Bone marrow (tissue), 2 donors: ENCODE measurements at places on chromosomes 2 and 18.

DNA sequence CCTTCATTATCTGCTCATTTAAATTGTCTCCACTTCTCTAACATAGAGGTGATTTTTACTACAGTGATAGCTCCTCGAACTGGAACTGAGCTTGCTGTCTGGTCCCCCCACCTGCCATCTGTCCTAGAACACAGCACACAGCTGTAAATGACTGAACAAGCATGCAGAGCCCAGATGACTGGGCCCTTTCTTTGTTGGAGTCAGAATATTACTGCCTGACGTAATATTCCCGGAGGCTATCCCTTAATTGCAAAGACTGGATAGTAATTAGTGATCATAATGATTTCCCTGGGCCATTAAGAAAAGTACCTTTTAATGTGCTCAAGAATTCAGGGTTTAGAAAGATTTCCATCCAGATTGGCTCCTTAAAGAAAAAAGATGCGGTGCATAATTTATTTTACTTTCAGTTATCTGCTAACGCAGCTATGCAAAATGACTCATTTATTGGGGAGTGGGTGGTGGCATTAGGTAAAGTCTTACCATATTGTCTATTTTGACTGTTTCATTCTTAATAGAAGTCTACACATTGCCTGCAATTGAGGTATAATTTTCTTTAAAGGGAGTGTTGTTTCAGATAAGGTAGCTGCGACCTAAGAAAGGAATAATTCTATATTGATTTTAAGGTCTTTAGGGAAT is 84.4 kb downstream of the MAP4K4 start:
- no peak for DNase-seq

DNA sequence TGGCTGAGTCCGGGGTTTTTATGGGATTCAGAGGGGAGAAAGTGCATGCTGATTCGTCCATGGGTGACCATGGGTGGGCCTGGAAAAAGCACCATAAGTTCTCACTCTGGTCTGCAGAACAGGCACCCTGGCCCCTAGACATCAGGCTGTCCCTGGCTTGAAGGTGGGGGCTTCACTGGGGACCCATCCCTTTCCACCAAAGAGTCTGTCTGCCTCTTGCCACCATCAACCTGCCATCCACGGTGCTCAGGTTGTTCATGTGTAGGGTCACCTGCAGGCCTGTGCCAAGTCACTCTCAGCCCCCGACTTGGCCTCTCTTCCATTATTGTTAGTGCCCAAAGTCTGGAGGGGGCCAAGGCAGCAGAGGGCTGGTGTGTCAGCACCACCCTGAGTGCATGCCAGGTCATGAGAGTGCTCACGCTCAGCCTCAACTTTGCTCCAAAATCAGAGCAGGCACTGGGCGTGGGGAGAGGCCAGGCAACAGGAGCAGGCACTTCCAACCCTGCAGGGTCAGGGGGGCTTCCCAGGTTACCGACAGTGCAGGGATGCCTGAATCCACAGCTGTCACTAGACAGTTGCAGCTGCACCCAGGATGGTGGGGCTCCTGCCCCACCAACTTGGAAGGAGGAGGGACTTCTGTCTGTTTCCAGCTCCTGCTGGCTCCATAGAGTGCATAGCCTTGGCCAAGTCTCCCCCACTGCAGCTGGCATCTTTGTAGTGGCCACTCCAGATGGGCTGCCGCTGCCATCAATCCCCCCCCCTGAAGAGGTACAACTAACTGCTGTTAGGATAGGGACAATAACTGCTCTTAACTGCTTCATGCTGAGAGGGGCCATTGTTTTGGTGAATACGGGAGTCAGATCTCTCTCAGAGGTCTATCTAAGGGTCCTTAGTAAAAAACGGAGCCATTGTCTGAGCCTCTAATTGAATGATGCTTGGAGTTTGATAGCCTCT is 209.3 kb downstream of the AKAIN1 start:
- DNase-seq: no peak

DNA sequence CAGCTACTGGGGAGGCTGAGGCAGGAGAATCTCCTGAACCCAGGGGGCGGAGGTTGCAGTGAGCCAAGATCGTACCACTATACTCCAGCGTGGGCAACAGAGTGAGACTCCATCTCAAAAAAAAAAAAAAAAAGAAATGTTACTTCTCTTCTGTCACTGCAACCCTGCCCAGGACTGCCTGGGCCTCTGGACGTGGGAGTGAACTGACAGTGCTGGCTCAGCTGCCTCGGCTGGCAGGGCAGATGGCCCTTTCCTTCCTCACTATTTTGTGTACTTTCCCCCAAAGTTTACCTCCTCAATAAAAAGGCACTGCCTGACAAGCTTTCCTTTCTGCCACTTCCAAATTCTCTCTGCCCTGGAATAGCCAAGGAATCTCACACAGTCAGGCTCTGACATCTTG is 12.5 kb upstream of the GPR155 start:
- no peak for DNase-seq

GRCh38 chr18:2978661-2979106 is 34.3 kb downstream of the LPIN2 start:
- DNase-seq: no peak

GRCh38 chr2:188628989-188629752 is 337.5 kb downstream of the GULP1 start:
- no peak for DNase-seq

DNA sequence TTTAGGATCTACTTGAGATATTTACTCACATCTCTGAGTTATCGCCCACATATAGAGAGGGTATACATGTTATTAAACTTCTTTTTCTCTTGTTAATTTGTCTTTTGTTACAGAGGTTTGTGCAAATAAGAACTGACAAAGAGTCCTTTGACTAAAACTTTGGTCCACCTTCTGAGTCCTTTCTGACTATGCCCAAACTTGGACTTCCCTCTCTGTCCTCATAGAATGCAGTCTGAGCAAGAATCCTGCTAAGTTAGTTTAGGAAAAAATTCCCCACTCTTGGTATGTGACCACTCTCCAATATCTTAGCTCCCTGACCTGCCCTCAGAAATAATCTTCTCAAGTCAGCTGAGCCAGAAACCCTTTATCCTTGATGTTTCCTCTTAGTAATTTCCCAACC is 257.5 kb upstream of the REG3G start:
- DNase-seq: no peak

DNA sequence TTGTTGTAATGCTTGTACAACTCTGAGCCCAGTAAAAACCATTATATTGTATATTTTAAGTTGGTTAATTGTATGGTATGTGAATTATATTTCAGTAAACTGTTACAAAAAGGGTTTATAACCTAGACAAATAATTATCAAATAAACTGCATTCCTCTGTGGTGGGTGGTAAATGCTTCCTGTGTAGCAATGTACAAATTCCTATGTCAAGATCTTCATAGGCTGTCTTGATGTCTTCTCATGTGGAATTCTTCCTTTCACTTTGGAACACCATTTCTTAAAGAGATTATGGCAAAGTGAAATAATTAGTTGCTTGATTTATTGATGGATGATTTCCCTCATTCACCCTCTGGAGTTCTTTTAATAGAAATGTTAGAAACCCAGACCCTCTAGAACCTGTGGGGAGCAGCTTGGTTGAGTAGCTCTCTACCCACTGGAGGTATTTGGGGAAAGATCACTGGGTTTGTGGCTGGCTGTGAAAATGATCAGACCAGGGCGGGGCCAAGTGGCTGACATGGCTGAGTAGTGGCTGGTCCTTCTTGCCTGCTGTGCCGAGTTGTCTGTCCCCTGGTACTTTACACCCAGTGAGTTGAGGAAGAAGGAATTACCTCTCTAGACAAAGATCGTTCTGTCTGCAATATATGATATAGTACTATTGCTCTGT is 22.4 kb upstream of the MGAT5 start:
- no peak for DNase-seq

DNA sequence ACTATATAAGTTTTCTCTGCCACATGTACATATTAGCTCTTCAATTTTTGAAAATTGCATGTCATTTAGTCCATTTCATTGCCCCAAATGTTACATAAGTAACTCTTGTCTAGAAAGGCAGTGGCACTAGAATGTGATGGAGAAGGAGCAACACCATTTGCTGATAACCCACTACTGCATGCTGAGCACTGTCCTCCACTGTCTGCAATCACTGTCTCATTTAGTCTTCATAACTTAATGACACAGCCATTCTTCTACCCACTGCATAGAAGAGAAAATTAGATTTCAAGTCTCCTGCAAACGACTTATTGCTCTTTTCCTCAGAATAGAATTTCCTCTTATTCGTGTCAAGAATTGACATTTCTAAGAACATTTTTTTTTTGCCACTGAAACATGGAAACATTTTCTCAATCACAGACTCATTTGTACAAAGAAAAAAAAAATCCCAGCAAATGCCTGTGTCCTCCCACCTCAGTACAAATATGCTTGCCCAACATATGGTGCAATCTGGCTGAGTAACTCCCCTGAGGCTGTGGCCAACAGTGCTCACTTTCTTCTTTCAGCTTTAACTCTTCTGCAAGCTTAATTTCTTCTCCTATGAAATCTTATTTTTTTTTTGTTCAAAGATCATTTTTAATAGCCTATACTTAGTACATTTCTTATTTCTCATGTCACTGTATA is 768.6 kb upstream of the HS6ST1 start:
- no peak for DNase-seq

- no peak for DNase-seq
Observed at GRCh38 chr2:240203031-240203787, 62.8 kb upstream of the OTOS start.

DNA sequence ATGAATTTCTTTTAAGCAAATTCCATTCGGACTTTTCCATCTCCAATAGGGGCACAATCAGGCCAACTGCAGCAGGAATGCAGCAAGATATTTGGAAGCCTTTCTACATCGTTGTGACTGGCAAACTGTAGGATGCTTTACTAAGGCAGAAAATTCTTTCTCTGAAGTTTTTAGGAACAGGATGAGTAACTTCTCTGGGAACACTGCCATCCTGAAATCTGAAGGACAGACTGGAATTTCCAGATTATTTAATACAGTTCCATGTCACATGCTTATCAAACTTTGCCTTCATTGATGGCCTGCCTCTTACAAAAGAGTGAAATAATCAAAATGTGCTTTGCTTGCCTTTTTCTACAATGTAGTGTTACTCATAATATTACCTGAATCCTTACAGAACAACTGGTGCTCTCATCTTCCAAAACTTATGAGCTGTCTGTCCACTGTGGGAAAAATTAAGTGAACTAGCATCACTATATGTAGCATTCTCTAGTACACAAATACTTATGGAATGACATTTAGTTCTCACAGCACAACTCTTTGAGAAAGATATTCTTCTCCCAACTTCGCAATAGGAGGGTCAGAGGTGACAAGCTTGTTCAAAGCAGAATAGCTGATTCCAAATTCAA is 32.0 kb upstream of the MAP2 start:
- no peak for DNase-seq

DNA sequence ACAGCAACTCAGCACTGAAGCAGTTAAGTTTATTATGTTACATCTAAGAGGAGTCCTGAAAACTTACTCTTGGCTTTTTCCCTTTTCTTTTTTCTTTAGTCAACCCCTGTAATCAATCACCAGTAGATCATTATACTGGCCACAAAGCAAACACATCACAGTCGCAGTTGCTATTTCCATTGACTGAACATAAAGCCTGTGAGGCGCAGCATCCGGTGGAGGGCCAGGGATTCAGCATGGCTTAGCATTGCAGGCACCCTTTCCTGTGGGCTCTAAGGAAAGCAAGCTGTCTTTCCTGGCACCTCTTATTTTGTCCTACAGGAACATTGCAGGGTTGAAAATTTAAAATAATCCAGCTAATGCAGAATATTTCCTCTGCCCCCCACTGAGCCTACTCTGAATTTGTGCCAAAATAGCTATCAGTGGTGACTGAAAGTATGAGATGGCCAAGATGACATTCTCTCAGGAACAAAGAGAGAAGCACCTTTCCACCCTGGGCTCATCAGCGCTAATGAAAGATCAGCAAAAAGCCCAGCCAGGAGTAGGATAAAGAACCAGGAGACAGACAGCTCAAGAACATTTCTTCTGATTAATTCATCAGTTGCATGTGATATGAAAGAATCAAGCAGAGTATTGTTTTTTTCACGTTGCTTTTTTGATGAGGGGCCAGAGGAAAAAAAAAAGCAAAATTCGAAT is 85.3 kb upstream of the SULT1C3 start:
- DNase-seq: no peak

GRCh38 chr2:204046145-204046544 is 109.6 kb downstream of the ICOS start:
- DNase-seq: no peak

- DNase-seq: no peak
Observed at GRCh38 chr2:155485141-155485842, 786.8 kb downstream of the KCNJ3 start.

GRCh38 chr2:147016181-147016580 is 828.6 kb upstream of the ACVR2A start:
- DNase-seq: no peak

DNA sequence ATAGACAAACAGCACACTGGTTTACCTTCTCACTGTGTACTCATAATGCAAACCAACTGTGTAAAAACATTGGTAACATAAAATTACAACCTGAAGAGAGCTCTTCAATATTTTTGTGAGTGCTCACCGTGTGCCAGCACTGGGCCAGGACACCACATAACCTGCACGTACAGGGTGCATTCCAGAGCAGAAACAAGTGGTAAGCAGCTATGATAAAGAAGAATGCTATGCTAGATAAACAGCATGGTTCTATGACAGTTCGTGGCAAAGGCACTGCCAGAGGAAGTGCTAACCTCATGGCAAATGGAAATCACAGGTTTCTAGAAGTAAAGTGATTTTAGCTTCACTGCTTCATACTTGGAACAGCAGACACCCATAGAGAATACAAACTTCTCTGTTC is 343.5 kb downstream of the MTX2 start:
- no peak for DNase-seq

DNA sequence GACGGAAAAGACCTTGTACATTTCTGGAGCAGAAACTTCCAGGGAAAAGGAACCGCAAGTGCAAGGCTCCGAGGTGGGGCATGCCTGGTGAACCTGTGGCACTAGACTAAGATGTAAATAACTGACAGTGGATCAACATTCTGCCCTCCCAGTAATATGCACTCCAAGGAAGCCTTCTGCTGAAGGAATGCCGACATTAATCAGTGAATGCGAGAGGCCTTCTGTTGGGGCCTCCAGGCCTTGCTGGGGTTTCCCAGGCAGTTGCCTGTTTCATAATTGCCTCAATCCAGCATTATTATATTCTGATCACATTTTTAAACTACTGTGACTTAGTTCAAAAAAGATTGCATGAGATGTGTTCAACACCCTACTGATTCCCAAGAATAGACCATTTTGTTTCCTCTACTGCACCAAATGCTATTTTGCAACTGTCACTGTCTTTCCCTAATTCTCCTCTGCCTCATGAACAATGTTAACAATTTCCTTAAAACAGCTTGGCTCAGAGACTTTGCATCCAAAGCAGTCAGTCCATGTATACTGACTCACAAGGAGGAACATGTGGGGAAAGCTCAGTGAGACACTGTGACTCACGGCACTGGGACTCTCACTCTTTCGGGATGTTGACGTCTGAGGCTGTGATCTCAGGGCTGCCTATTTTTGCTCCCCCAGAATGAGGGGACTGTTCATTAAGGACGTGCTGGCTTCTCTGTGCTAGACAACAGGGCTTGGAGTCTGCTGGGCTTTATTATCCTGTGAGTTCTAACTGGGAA is 10.5 kb upstream of the DSG2 start:
- DNase-seq: no peak

DNA sequence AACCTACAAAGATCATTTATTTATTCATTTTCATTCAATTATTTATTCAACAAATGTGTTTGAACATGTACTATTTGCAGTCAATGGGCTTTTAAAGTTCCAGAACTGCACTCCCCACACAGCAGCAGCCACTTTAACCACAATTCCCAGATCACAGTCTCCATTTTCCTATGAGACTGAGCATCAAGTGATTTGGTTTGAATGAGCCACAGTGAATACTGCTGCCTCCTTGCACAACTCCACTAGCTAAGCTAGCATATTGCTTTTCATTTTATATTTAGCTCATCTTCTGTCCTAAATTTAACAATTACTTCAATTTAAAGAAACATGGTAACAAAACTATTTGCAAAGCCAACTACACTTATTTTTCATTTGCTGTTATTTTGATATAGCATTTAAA is 353.4 kb upstream of the VRK2 start:
- no peak for DNase-seq
